ENCODE measurements at places on chromosomes 7 and 10.

- DNase-seq, result no peak
Measured at GRCh38 chr10:13086056-13086455, 13.9 kb upstream of the OPTN start.

- DNase-seq, result no peak
Measured at GRCh38 chr7:48048113-48048512, 12.8 kb downstream of the C7orf57 start.

DNA sequence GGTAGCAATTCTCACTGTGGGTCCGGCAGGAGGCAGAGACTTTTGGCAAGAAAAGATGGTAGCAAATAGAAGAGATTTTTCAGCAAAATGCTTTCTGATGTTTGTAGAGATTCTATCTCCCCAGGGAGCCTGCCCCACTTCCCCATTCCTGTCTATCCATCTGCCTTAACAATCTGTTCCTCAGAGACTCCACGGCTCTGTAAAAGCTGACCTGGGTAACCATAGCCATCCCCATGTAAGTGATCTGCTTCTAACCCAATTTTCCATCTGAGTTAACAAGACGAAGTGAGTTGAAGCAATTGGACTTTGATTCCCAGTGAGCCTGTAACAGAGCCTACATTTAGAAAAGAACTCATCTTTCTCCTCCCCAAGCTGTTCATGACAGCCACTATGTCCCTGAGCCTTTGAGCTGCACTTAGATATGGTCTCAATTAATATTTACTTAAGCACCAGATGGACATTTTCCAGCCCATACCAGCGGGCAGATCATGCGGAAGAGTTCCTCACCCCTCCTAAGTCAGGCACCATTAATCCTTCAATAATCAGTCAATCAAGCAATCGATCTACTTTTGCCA is 896.1 kb downstream of the CCSER2 start:
- DNase-seq, result no peak

- DNase-seq, result no peak
Measured at GRCh38 chr10:121568275-121568674, 30.0 kb downstream of the FGFR2 start.

DNA sequence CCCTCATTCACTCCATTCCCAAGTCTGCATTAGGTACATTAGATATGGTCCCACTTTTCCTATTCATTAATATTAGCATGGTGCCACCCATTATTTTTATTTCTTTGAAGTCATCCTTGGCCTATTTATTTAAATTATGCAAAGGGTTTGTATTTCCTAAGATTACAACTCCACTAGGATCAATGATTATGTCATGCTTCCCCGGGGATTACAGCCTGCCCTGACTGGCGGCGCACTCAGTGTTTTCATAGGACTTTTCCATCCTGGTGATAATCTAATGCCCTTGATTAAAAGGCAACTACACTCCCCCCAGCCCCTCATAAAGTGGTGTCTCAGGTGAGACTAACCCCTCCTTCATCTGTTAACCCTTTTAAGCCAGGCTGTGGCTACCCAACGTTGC is 187.2 kb downstream of the POU6F2 start:
- DNase-seq, result no peak

DNA sequence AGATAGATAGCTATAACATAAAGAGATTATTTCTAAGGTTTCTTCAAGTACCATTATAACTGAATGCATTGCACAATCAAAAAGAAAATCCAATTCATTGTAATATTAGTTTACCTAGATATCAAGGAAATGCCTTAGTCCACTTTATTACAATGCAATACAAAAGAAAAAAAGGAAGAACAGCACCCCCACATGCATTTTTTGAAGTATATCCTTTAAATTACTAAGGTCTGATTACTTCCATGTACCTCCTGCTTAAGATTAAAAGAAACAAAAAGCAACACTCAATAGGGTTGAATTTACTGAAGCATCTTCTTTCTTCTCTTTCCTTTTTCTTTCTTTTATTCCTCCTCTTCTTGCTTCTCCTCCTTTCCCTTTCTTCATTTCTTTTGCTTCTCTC is 973.8 kb upstream of the LRRTM3 start:
- peak; percentile 14 for DNase-seq

GRCh38 chr10:99999319-100000108 is 10.2 kb downstream of the DNMBP start:
- no peak for DNase-seq

- peak; percentile 24 for DNase-seq
Measured at GRCh38 chr10:122344741-122345258, 29.7 kb upstream of the PLEKHA1 start.

GRCh38 chr7:107998150-107998549 is 4.8 kb downstream of the LAMB1 start:
- DNase-seq, result no peak

DNA sequence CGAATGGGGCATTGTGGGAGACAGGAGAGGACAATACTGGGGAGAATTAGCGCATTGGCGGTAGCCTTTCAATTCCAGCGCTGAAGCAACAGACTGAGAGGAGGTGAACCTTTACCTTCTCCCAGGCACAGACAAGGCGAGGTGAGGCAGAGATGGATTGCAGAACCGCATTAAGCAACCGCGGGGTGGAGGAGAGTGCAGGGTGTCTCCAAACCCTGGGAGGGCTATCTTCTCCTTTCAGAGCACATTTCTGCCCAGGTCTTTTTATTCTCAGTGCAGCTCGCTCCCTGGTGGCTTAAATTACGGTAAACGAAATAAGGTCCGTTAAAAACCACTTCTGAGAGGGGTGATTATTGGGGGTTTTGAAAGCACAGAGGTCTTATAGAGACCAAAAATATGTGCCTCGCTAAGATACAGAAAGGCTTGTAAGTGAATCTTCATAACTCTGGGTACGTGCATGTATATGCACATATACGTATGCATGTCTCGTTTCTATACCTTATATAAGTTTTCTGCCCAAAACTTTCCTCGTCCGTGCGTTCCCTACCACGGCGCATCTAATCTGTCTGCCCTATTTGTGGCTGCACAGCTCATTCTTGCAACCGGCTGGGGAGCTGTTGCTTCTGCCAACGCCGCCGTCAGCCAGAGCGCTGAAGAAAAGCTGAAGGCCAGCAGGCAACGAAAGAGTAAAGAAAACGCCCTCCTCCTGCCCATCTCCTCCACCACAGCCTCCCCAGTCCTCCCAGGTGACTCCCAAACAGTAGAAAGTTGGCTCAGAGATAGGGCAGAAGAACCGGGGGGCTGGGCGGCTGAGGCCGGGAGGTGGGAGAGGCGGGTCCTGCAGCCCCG is 895 bp upstream of the ZNF804B start:
- DNase-seq, result no peak

DNA sequence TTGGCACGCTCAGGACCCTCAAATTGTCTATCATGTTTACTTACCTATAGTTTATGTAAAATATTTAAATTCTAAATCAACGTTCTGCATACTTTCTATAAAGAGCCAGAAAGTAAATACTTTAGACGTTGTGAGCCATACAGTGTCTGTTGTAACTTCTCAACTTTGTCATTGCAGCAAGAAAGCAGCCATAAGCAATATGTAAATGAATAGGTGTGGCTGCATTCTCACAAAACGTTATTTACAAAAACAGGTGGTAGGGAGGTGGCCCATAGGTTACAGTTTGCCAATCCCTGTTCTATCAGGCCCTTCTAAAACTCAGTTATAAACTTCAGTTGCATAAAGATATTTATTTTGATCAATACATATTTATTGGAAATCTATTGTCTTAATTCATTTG is 12.1 kb upstream of the NPY start:
- DNase-seq, result no peak

DNA sequence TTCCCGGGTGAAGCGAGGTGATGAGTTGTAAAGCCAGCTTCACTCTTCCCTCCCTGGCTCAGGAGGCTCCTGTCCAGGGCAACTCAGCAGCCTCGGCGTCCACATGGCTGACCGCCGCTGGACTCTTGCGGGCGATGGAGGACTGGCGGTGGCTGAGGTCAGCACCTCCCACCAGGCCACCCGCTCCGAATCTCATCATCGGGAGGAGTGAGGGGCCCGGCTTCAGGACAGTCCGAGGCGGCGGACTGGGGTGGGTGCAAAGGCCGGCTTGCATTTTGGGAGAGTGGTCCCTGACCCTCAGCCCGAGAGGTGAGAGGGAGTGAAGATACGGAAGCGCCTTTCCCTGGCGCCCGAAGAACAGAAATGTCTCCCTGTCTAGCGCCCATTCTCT is 759 bp downstream of the DNAJB12 start:
- DNase-seq, result peak; percentile 48

DNA sequence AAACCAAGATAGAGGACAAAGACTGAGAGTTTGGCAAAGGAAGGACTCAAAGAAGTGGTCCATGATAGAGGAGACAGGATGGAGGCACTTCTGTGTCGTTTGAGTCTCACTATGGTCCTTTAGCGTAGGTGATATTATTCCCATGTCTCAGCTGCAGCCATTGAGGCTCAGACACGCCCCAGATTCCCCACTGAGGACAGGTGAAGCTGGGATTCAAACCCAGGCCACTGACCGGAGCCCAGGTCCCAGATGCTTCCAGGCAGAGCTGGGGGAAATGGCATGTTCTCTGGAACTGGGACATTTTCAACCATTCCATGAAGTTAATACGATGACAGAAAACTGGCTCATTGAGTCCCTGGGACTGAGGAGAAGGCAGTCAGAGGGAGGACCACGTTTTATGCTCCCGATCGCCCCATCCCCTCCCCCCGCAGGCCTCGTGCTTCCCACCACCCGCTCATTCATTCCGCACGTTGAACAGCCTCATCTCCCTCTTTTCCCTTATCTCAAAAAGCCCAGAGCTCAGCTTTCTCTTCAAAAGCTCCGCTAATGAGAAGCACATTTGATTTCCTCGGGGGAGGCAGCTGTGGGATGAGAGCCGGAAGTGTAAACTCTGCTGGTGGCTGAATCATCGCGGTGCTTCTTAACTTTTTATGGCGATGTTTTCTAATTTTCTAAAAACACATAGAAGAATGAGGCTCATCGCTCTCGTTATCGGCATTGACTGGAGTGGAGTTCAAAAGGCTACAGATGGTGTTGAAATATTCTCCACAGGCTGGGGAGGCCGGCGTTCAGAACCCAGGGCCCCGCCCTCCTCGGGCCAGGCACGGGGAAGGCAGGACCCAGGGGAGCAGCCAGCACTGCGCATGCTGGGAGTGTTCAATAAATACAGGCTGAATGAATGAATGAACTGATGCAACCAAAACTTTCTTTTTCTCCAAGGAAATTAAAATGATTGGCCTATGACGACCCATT is 64.0 kb downstream of the OAT start:
- DNase-seq, result peak; percentile 18

DNA sequence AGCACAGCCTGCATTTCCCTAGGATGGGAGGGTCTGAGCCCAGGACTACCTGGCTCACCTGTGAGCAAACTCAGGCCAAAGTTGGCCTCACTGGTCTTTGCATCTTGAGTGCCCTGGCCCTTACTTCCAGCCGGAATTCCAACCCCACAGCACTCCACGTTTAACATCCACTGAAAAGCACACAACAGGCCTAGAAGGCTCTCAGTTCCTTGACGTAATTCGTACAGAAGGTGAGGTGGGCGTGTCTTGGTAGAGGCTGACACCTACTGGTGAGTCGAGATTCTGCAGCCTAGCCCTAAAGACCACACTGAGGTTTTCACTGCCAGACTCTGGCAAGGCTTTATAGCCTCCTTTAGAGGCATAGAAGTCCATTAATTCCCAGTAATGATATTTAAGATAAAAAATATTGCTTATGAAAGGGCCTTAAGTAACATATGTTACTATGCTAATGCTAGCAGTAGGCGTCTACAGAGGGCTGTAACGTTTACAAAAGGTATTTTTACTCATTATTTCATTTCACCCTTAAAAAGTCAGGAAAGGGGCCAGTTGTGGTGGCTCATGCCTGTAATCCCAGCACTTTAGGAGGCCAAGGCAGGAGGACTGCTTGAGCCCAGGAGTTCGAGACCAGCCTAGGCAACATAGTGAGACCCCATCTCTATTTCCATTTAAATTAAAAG is 95.8 kb downstream of the HIP1 start:
- peak; percentile 78 for DNase-seq

GRCh38 chr7:16099302-16099849 is 322.0 kb downstream of the CRPPA start:
- no peak for DNase-seq

DNA sequence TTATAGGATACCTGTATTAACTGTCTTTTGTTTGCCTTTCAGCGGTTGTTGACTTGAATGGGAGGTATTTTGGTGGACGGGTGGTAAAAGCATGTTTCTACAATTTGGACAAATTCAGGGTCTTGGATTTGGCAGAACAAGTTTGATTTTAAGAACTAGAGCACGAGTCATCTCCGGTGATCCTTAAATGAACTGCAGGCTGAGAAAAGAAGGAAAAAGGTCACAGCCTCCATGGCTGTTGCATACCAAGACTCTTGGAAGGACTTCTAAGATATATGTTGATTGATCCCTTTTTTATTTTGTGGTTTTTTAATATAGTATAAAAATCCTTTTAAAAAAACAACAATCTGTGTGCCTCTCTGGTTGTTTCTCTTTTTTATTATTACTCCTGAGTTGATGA is 26.6 kb downstream of the RBM17 start:
- no peak for DNase-seq
